NCI-H446 treated with DMSO at 0.1 percent for 48 hours (cell line): ENCODE measurements at places on chromosomes 5 and 9.

GRCh38 chr5:76679231-76679630, 36.7 kb upstream of the F2R start:
- DNase-seq = no peak

- no peak for DNase-seq
These were observed 413.3 kb downstream of the MLLT3 start for GRCh38 chr9:20208961-20209371.

GRCh38 chr5:56759521-56760216, 55.7 kb upstream of the MAP3K1 start:
- DNase-seq = no peak

GRCh38 chr9:87534036-87534435, 36.4 kb downstream of the DAPK1 start:
- DNase-seq = no peak

GRCh38 chr9:7234144-7234543, 476.4 kb downstream of the KDM4C start:
- DNase-seq = no peak

- DNase-seq = no peak
These were observed 28.5 kb downstream of the ANKDD1B start for GRCh38 chr5:75639535-75640311.

DNA sequence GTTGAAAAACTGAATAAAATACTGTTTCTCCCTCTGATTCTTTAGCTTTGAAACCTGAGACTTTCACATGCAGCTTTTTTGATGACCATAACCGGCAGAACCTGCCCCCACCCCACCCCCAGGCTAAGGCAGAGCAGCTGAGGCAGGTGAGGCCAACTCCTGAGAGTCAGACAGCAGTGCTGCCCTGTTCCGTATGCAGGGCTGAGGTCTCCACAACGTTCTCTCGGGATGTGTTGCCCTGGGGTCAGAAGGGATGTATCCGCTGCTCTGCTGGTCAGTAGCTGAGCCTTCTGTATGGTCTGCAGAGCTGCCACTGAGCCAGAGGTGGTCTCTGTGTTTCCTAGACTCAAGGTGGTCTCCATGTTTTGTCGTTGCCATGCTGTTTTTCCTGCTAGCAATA, 190.5 kb downstream of the AOPEP start:
- no peak for DNase-seq

DNA sequence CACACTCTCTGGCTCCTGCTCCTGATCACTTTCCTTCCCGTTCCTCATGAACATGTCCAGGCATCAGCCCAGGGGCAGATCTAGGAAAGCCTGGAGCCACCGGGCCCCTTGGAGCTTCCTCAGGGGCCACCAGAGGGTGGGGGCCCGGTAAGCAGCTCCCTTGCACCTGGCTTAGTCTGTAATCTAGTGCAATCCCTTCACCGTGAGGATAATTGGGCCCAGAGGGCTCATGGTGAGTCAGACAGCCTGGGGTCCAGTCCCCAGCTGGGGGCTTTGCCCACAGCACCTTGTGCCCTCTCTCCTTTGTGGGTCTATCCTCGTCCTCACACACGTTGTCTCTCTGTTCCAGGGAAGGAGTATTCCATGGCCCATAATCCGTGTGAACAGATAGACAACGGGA, 10.4 kb upstream of the ALDH1B1 start:
- no peak for DNase-seq

- peak; percentile 4 for DNase-seq
These were observed 150.9 kb downstream of the ADGRV1 start for GRCh38 chr5:90709323-90710155.

DNA sequence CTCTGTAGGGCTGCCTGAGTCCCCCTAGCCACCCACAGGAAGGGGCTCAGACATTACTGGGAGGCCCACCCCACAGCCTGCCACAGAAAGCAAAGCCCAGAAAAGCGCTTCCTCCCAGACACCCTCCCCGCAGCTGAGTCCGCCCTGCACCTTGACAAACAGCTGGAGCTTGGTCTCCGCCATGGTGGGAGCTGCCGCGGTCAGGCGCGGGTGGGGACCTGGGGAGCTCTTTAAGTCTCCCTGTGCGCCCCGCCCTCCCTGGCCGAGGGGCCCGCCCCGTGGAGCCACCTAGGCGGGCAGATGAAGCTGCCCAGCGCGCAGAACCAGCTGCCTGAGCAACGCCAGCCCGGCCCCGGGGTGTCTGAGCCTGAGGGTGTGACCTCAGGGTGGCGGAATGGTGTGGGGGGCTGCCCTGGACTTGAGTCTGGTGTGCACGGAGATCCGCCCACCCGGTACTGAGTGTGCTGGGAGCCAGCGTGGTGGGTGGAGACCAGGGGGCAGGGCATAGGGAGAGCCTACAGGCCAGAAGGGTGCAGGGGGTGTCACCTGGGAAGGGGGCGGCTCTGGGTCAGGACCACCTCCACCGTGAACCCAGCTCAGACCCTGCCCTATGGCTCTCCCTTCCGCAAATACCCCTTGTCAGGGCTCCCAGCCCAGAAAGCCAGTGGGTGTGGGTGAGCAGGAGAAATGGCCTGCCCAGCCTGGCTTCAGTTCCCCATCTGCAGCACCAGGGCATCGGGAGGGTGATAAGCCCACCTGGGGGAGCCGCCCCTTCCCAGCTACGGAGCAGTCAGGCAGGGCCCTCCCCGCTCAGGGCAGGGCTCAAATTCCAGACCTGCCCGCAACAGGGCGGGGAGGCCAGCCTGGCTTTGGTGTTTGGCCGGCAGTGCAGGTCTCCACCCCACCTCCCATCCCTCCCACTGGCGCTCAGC, at the start of gene CLIC3:
TSS of gene CLIC3 (minus strand) at position 208 of the 932 bp plus-strand sequence. CDS start at position 183, 25 bp downstream.
- DNase-seq = no peak

DNA sequence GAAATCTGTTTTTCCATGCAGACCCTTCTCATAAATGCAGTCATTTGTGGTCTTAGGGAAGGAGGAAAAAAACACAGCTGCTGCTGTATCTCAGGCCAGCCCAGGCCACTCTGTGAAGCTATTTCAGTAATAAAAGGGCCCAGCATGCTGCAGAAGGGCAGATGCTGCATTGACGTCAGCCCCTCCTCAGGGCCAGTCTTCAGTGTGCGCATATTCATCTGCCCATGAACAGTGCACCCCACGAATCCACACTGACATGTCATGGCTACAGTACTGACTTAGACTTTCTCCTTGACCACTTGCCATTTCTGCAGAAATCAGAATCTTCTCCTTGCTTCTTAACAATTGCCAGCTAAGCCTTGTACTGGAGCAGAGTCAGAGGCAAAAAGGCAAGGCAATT, 304.7 kb downstream of the GABRG2 start:
- DNase-seq = no peak

- peak; percentile 24 for DNase-seq
These were observed 320.1 kb downstream of the TRPM3 start for GRCh38 chr9:70801181-70801829.

GRCh38 chr5:138338411-138339090, 485 bp downstream of the FAM53C start:
- DNase-seq = no peak

- DNase-seq = no peak
These were observed 18.3 kb upstream of the NEK6 start for GRCh38 chr9:124239249-124240073.

GRCh38 chr5:579211-579610, 32.9 kb upstream of the CEP72 start:
- no peak for DNase-seq

- peak; percentile 49 for DNase-seq
These were observed 49.5 kb upstream of the CD180 start for GRCh38 chr5:67246108-67246507.

- no peak for DNase-seq
These were observed 795 bp downstream of the DAB2IP start for GRCh38 chr9:121652021-121652837.

DNA sequence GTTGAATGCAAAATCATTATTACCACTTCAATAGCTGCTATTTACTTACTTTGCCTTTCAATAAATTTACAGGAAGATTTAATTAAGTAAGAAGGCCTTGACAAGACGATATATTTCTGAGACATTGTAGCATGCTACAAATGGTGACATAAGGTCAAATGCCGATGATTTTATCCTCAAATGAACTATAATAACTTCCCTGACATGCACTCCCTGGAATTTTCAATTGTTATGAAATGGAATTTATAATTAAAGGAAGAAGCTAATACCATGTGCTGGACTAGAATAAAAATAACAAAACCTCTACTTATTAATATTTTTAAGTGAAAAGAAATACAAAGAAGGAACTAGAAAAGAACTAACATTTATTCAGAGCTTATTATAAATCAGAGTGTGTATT, 30.2 kb upstream of the ITGA1 start:
- no peak for DNase-seq

DNA sequence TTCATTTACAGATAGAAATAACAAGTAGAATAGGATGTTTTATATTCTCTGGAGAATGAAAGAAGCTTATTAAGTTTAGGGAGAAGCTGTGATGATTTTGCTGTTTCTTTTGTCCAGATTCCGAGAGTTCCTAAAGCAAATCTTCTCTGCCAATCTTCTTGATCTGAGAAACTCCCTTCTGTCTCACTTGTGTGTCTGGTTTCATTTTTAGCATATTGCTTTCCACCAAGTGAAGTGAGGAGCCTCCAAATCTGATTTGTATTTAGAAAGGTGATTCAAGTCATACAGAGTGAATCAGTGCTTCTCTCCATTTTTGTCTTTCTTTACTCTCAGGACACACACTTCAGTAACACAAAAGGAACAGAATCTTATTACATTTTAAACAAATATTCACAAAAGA, 48.4 kb downstream of the STX17 start:
- no peak for DNase-seq

DNA sequence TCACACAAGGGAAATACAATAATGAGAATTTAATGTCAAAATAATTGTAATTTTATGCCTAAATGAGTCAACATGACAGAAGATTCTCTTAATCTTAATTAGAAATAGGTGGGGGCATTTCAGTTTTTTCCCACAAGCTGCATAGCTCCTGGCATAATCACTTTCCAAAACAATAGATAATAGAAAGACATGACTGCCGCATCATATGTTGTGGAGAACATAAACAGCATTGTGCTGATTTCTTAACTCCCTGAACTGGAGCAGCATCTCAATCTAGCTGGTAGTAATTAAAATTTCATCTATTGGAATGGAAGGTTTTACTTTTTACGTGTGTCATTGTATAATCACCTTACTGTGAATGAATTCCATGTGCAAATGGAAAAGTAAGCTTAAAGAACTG, 112.1 kb downstream of the ST8SIA4 start:
- no peak for DNase-seq

- DNase-seq = no peak
These were observed 15.7 kb downstream of the PHF2 start for GRCh38 chr9:93592008-93592642.

DNA sequence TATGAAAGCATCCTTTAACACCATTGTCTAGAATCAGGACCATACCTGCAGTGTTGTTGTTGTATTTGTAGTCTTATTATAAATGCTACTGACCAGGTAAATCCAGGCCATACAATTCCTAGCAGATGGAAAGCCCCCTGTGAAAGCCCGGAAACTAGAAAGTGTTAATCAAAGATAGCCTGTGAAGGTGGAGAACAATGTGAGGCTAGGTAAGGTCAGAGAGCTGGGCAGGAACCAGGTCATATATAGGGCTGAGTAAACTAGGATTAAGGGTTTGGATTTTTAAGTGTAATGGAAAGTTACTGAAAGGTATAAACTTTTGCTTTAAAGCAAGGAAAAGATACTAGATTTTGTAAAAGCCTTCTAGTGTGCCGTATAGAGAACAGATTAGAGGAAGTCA, 6.7 kb downstream of the LRRC70 start:
- DNase-seq = no peak

DNA sequence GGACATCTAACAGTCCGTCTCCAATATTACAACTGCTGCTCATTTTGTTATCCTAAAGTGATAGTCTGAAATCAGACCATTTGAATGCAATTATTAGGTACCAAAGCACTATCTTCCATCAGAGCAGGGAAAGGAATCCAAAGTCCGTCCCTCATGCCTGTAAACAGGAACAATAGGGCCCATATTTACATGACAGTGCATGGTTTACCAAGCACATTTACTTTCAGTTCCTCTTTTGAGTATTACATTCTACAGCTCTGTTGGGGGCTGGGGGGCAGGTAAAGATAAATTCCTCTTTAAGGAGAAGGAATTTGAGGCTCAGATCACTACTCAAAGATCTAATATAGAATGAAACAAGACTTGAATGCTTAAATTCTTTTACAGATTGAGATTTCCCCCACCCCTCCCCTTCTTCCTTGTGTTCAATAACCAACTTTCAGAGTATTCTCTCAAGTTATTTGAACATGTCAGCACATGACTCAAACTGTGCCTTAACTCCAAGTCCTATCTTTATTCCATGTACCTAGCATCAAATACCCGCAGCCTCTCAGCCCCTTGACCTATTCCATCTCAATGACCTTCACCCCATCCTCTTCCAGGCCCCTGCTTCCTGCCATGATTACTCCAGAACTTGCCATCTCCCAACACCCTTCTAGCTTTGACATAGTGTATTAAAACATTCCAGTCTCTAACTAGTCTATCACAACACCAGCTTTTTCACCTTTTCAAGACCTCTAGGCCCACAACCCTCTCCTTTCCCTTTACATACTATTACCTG, 71.0 kb downstream of the BRINP1 start:
- DNase-seq = no peak

DNA sequence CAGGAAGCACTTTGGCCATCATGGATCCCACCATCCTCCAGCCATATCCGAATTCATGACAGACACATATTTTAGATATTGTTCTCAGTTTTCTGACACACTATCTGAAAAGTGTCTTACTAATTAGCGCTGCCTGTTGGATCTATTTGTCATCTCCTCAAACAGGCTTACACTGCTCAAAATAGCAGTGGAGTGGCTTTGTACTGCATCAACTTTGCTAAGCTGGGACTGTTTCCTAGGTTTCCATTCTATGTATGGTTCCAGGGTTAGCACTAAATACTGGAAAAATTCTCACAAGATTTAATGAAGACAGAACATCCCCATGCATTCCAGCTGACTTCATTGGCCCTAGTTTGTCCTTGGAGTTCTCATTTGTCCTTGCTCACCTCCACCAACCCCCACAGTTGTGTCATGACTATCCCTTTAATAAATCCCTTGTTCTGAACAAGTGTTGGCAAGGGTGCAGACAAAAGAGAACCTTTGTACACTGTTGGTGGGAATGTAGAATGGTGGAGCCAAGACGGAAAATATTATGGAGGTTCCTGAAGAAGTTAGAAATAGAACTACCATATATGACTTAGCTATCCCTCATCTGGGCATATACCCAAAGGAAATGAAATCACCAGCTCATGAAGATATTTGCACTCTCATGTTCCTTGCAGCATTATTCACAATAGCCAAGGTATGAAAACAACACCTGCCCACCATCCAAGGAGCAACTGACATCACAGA, 136.5 kb upstream of the RAI14 start:
- no peak for DNase-seq

GRCh38 chr5:91293131-91293530, 90.0 kb downstream of the ARRDC3 start:
- no peak for DNase-seq

DNA sequence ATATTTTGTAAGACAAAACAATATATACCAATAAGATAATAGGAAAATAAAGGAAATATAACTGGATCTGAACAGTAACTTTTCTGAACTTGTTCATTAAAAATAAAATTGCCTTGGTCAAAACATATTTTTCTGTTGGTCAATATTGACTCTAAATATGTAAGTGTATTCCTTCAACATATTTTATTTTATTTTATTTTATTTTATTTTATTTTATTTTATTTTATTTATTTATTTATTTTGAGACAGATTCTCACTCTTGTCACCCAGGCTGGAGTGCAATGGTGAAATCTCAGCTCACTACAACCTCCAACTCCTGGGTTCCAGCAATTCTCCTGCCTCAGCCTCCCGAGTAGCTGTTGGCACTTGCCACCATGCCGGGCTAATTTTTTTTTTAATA, 571.0 kb downstream of the NR2F1-AS1 start:
- no peak for DNase-seq
